B cell (primary cell): ENCODE measurements at places on chromosomes 3 and 15.

DNA sequence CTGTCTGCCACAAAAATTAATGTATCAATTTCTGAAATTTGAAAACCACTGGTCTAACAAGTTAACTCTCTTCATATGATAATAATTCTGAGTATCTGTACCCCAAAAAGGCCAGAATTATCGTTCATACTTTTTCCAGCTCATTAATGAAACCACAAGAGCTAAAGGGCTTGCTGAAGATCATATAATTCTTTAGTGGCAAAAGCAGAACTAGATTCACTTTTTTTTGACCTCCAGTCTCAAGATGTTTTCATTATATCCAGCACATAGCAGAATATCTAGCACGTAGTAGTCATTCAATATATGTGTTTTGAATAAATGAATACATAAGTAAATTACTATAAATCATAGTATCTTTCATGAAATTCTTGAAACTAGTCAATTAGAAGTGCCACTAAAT lies 246.7 kb upstream of the KCNH8 start:
- no peak overlapping the region for H3K4me3 ChIP-seq
- no peak for DNase-seq
- peaks cover 8% of the 10 kb centered on the region for H3K4me1 ChIP-seq
- H3K27ac ChIP-seq = no peak overlapping the region
- no peaks in the 10 kb centered on the region for H3K27me3 ChIP-seq

GRCh38 chr15:75693501-75694240 lies 19.0 kb downstream of the CSPG4 start:
- no peak overlapping the region for H3K27ac ChIP-seq
- peaks cover 39% of the 10 kb centered on the region for H3K4me1 ChIP-seq
- DNase-seq = no peak
- H3K36me3 ChIP-seq = no peaks in the 10 kb centered on the region
- H3K4me3 ChIP-seq = no peak overlapping the region
- peaks cover 4% of the 10 kb centered on the region for H3K27me3 ChIP-seq

DNA sequence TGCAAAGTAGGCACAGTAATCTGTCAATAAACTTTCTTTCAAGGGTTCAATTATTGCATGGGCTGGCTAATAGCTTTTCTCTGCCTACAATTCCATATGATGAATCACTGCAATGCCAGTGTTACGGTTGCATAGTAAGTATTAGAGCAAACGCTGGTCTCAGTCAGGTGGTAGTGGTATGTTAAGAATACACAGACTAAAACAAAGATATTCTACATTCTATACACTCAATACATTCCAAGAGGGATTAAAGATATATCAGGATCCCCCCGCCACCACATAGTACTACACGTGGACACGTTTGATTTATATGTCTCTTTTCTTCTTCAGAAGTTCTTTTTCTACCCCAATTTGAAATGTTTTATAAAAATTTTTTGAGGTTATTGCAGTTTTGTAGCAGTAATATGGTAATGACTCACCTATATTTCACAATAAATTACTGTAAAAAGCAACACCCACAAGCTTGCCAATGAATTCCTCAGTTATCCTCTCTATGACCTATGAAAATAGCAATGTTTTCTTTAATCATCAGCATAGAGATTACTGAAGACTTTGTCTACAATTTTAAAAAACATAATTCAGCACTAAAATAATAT lies 68.2 kb downstream of the CD200R1L start:
- H3K36me3 ChIP-seq = no peaks in the 10 kb centered on the region
- H3K27ac ChIP-seq = no peak overlapping the region
- no peaks in the 10 kb centered on the region for H3K27me3 ChIP-seq
- no peak for DNase-seq
- peaks cover 25% of the 10 kb centered on the region for H3K4me1 ChIP-seq
- no peak overlapping the region for H3K4me3 ChIP-seq

- H3K27ac ChIP-seq = no peak overlapping the region
- H3K27me3 ChIP-seq = no peaks in the 10 kb centered on the region
- H3K4me3 ChIP-seq = no peak overlapping the region
- DNase-seq = no peak
Measured at GRCh38 chr3:23739536-23739935, 66.2 kb upstream of the UBE2E1 start.

DNA sequence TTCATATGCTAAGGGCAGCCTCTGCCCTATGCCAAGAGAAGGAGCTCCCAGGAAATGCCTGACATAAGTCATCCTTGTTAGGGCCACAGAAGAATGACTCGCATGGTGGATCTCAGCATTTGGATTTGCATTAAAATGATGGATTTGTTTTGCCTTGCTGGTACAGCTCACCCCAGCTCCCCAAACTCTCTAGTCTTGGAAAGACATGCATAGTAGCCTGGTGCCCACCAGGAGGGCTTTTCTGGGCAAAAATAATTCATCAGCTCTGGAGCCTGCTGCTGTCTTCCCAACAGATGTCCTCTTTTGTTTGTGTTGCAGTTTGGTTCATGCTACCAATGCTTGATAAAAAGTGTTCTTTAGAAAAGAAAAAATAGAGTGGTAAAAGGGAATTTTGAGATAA lies 833.0 kb downstream of the AGBL1 start:
- H3K4me1 ChIP-seq = no peaks in the 10 kb centered on the region
- H3K27me3 ChIP-seq = no peaks in the 10 kb centered on the region
- DNase-seq = no peak
- H3K27ac ChIP-seq = no peak overlapping the region
- no peaks in the 10 kb centered on the region for H3K36me3 ChIP-seq

- H3K27me3 ChIP-seq = no peaks in the 10 kb centered on the region
- H3K4me3 ChIP-seq = no peak overlapping the region
- peaks cover 17% of the 10 kb centered on the region for H3K4me1 ChIP-seq
- DNase-seq = peak; percentile 44
- H3K36me3 ChIP-seq = peaks cover 9% of the 10 kb centered on the region
- no peak overlapping the region for H3K27ac ChIP-seq
Measured at GRCh38 chr15:85615930-85616329, 178.8 kb downstream of the KLHL25 start.

DNA sequence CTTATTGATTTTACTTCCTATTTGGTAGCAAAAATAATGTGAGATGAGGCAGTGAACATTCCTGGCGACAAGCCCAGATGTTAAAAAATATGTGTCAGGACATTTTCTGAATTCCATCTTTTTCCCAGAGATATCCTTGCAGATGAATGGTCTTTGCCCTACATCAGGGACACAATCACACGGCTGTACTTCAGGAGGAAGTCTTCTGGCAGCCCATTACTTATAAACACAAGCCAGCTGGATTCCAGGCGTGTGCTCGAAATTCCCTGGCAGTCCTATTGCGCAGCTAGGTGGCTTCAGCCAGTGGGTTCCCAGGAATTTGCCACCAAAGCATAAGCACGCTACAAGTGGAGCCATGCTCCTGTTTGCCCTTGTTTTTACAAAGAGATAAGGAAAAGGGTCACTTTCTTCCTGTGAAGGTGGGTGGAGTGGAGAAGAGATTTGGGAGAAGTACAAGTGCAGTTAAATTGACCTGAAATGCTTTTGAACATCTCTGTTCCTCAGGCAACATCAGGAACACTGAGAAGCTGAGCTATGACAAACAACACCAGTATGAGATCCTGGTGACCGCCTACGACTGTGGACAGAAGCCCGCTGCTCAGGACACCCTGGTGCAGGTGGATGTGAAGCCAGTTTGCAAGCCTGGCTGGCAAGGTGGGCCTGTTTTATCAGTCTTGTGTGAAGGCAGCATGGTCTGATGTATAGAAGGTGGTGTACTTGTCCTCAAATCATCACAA lies 257.1 kb upstream of the TRIM42 start:
- no peaks in the 10 kb centered on the region for H3K4me1 ChIP-seq
- no peak for DNase-seq
- H3K36me3 ChIP-seq = no peaks in the 10 kb centered on the region
- H3K4me3 ChIP-seq = no peak overlapping the region

GRCh38 chr3:40308725-40309417 lies 636 bp upstream of the EIF1B start:
- H3K27me3 ChIP-seq = no peaks in the 10 kb centered on the region
- peak overlapping the region; percentile 96 for H3K27ac ChIP-seq
- H3K36me3 ChIP-seq = peaks cover 28% of the 10 kb centered on the region
- peaks cover 20% of the 10 kb centered on the region for H3K4me1 ChIP-seq
- peak overlapping the region; percentile 77 for H3K4me3 ChIP-seq

DNA sequence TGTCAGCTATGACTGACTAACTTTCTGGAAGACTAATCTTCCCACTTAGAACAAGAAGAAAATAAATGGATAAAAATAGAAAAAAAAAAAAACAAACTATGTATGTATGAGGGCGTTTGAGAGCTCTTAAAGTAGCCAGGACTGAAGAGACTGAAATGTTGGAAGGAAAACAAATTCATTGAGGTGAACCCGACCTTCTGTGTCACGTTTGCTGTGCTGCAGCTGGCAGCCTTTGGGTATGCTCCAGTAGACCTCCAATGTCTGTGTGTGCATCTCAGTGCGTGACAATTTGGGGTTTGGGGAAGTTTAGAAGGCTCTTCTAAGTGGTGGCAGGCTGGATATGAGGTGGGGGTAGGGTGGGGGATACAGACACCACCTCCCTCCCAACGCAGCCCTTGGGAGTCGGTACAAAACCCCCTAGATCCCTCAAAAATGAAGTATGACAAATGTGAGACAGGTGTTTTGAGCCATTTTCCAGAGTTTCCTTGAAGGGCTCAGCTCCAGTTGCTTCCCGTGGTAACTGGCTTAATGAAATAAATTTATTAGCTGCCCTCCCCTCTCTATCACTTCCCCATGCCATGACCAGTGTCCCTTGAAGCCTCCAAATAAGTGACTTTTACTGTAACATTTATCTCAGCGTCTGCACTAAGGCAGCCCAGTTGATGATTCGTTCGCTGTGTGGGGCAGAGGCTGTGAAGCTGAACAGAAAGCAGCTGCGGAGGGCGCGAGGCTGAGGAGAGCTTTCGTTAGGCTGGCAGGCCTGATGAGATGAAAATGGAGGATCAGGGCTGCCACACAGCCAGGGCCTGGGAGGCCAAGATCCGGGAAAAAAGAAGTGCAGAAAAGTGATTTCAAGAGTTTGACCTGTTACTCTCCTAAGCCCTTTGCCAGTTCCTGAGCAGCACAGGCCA lies 34.9 kb upstream of the GABRB3 start:
- H3K4me1 ChIP-seq = no peaks in the 10 kb centered on the region
- no peaks in the 10 kb centered on the region for H3K27me3 ChIP-seq
- DNase-seq = no peak
- H3K36me3 ChIP-seq = no peaks in the 10 kb centered on the region
- no peak overlapping the region for H3K4me3 ChIP-seq

GRCh38 chr3:128123156-128123537 lies 465 bp downstream of the RUVBL1 start:
- DNase-seq = peak; percentile 12
- H3K4me3 ChIP-seq = peak overlapping the region; percentile 68

DNA sequence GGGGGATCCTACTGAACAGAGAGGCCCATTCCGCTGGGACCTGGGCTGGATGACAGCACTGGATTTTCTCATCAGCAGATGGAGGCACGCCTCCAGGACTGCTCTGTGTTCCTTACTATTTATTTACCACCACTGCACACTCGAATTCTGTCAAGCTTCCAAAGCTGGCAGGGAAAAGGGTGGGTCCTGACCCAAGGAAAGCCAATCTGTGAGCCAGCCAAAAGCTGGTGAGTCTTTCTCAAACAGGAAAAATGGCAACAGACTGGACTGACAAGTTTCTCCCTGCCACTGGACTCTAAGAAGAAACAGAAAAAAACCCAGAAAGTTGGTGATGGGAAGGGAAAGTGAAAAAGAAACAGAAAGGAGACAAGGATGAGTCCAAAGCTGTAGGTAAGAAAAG lies 37.8 kb downstream of the CD47 start:
- H3K4me1 ChIP-seq = peaks cover 15% of the 10 kb centered on the region
- no peak overlapping the region for H3K4me3 ChIP-seq
- no peaks in the 10 kb centered on the region for H3K27me3 ChIP-seq
- H3K36me3 ChIP-seq = peaks cover 25% of the 10 kb centered on the region
- H3K27ac ChIP-seq = no peak overlapping the region
- DNase-seq = no peak

- H3K4me1 ChIP-seq = no peaks in the 10 kb centered on the region
- H3K27me3 ChIP-seq = no peaks in the 10 kb centered on the region
- H3K36me3 ChIP-seq = no peaks in the 10 kb centered on the region
- no peak overlapping the region for H3K27ac ChIP-seq
- DNase-seq = no peak
Measured at GRCh38 chr15:66096688-66097058, 156.9 kb downstream of the MEGF11 start.

- H3K27me3 ChIP-seq = no peaks in the 10 kb centered on the region
- H3K4me1 ChIP-seq = peaks cover 9% of the 10 kb centered on the region
- no peak overlapping the region for H3K27ac ChIP-seq
- no peak overlapping the region for H3K4me3 ChIP-seq
Measured at GRCh38 chr3:140850210-140850955, 91.3 kb upstream of the SLC25A36 start.

DNA sequence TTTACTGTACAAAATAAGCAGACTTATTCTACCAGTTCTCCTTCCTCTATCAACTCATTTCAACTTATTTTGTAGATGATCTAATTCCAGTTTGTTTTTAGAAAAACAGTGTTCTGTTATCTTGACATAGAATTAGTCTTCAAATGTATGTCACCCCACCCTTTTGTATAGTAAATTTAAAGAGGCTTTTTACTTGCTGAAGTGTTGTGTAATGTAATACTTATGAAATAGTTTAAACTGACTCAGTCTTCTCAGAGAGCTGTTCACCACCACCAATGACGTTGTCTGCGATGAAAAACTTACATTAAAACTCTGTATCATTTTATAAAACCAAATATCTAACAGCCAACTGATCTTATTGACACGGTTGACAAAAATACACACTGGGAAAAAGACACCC lies 82.9 kb downstream of the RAP2B start:
- no peak overlapping the region for H3K4me3 ChIP-seq
- DNase-seq = no peak
- H3K4me1 ChIP-seq = peaks cover 2% of the 10 kb centered on the region
- H3K27me3 ChIP-seq = no peaks in the 10 kb centered on the region

DNA sequence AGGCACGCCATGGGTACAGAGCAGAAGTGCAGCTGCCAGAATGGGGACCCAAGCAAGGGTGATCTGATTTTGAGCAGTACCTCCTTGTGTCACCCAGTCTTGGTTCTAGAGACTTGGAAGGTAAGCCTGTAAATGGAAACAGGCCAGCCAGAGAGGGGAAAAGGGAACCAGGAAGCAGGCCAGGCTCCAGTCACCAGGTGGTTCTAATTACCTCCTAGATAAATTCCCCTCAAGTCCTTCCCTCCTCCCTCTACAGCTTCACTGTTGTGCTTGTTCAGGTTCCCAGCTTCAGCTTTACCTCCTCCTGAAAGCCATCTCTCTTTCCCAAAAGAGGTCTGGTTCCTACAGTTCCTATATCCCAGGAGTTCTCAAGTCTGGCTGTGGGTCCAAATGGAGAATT lies 58.8 kb upstream of the SLC7A14 start:
- no peaks in the 10 kb centered on the region for H3K4me1 ChIP-seq
- H3K27ac ChIP-seq = no peak overlapping the region
- H3K4me3 ChIP-seq = no peak overlapping the region
- H3K27me3 ChIP-seq = no peaks in the 10 kb centered on the region
- H3K36me3 ChIP-seq = no peaks in the 10 kb centered on the region

- H3K36me3 ChIP-seq = no peaks in the 10 kb centered on the region
- no peak overlapping the region for H3K4me3 ChIP-seq
- DNase-seq = no peak
- no peaks in the 10 kb centered on the region for H3K27me3 ChIP-seq
Measured at GRCh38 chr15:49530092-49530491, 90.5 kb downstream of the FAM227B start.

- no peak for DNase-seq
- peak within 1 kb of the TSS; percentile 24 for H3K27ac ChIP-seq
- peak within 1 kb of the TSS; percentile 78 for H3K4me3 ChIP-seq
Measured at GRCh38 chr3:72446218-72447058, 401.8 kb downstream of the SHQ1 start.

GRCh38 chr15:56715220-56715619 lies 18.1 kb downstream of the ZNF280D start:
- no peaks in the 10 kb centered on the region for H3K36me3 ChIP-seq
- H3K27me3 ChIP-seq = no peaks in the 10 kb centered on the region
- H3K27ac ChIP-seq = no peak overlapping the region
- H3K4me1 ChIP-seq = peaks cover 15% of the 10 kb centered on the region
